ENCODE measurements at places on chromosomes 12 and 14.
A peak's percentile ranks its signal among the peaks of the same experiment; 100 is the strongest.

DNA sequence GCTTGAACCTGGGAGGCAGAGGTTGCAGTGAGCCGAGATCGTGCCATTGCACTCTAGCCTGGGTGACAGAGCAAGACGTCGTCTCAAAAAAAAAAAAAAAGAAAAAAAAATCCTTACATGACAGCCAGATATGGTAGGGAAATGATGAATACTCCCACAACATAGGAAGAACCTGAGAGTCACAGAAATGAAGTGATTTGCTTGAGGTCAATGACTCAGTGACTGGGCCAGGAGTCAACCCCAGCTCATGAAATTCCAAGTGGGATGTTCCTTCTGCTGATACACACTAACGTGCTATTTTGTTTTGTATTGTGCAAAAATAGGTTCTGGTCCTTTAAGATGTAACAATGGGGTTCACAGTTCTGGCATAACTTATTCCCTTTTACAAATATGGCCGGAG is 9.0 kb downstream of the RHOF start:
- DNase-seq = no peak

- peak; percentile 41 for DNase-seq
Observed at GRCh38 chr14:100906420-100906819, 2.9 kb upstream of the RTL1 start.

DNA sequence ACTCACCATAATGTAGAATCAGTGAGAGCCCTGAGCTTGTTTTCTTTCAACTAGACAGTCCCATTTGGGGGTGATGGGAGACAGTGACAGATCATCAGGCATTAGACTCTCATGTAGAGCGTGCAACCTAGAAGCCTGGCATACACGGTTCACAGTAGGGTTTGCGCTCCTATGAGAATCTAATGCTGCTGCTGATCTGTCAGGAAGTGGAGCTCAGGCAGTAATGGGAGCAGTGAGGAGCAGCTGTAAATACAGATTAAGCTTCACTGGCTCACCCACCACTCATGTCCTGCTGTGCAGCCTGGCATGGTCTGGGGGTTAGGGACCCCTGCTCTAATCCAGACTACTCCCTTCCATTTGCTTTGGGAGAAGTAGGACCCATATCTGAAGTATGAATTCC is 55.6 kb downstream of the FNTB start:
- DNase-seq = no peak

- peak; percentile 23 for DNase-seq
Observed at GRCh38 chr14:89365061-89365801, 51.8 kb downstream of the FOXN3 start.

DNA sequence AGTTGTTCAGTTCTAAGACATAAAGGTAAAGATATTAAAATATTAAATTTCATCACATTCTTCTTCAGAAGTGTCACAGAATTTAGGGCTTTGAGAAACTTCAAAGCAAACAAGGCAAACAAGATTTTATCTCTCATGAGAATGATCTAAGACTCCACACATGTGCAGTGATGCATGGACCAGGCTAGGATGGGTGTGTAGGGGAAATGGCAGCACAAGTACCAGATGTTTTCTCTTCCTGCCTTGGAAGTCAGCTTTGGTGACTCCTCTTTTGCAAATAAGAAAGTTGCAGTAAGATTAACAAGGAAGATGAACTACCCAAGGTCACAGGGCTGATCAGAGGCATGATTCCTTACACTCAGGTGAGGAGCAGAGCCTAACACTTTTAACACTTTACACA is 163.8 kb upstream of the LMNTD1 start:
- DNase-seq = no peak

DNA sequence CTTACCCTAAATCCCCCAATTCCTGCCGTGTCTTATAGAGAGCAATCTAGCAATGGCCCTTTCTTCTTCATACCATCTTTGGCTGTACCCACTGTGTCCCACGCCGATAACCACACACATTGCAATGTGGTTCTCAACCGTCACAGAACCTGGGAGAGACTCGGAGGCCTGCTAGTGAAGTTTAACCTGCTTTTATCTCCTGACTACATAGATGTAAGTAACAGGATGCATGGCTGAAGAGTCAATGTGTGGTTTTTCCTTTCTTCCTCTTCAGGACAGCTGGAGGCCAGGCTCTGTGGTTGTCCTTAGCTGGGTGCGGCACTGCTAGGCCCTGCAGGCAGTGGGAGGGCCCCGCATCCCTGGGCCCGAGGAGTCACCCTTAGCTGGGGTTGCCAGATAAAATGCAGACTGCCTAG is 51.3 kb downstream of the ZNF664 start:
- DNase-seq = no peak

DNA sequence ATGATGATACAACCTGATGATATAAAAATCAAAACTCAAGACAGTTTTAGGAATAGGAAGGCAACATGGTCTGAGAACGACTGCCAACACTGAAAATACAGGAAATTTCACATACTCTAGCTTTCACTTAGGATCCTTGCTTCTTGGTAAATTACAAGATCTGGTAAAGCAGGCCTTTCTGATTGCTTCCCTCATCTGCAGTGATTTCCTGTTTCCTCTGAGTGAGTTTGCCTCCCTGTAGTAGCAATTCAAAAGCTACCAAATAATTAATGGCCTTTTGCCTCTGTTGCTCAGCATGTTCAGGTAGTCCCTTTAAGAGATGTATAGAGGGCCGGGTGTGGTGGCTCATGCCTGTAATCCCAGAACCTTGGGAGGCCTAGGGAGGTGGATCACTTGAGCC is 2.0 kb upstream of the IRAK3 start:
- no peak for DNase-seq

GRCh38 chr12:619346-619745 is 43.9 kb downstream of the NINJ2 start:
- no peak for DNase-seq

DNA sequence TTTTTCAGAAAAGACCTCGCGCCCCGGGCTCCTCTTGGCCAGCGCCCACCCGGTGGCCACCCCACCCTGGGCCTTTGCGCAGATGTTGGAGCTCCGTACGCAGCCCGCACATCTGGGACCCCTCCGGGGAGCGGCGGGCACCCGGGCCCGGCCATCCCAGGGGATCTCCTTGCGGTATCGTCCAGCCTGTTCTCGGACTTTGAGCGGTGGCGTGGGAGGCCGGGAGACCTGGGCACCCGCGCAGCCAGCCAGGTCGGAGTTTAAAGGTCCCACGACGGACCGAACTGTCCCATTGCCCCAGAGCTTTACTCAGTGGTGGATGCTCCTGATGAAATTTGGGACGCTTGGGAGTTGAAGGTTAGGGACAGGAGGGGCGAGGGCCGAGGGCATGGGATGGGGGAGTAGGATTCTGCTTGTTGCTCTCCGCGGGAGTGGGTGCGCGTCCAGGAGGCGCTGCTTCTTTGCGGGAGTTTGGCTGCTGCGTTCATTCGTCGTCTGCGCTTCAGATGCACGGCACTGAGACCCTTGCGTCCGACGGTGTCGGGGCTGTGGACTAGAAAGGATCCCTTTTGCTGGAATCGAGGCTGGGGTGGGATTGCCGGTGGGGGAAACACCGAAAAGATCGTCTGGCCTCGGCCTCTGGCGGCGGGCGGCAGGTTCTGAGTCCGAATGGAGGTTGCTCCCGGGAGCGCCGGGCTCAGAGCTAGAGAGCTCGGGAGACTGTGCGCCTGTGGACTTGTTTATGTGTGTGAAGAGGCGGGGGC is 1.4 kb downstream of the NTF3 start:
- no peak for DNase-seq

DNA sequence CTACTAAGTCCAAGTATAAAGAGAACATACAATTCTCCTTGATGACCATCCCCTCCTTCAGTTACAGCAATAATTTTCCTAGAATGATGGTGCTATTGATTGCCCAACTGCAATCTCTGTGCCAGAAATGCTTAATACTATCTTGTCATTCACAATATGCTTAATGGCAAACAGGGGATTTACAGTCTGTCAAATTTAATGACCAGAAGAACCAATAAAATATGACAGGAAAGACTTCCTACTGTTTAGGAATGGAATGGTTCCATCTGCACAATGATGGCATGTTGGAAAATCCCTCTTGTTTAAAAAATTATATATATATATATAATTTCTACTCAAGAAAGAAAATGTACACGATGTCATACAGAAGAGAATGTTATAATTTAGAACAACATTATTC is 623.2 kb downstream of the CCER1 start:
- DNase-seq = no peak

- no peak for DNase-seq
Observed at GRCh38 chr12:105761075-105761474, 377.7 kb downstream of the NUAK1 start.

GRCh38 chr12:66449531-66449930 is 147.2 kb downstream of the HELB start:
- DNase-seq = no peak

DNA sequence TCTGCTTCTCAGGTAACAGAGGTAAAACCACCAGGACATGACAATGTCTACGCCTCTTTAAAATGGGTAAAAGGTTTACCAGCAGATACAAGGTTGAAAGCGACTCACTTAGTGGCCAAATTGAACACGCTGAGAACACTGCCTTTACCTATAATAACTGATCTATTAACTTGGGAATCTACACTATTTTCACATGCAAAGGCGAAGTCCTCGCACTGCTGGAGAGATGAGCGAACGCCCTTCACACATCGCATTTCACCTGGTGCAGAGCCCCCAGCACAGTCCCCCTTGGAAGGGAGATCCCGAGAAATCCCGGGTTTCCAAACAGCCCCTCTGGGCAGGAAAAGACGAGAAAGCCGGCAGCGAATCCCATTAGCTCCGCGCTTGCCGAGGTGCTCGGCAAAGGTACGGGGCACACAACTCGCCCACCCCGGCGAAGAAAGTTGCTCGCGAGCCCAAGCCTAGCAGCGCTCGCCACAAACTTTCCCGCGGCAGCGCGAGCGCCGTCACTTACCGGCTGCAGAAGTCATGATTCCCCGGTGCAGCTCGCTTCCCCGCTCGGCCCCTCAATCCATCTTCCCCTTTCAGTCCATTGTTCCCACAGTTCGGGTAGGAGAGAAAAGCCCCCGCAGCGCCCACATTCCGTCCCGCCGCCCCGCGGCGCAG is 423 bp downstream of the FGD6 start:
- no peak for DNase-seq

- DNase-seq = no peak
Observed at GRCh38 chr14:33499687-33500086, 451.2 kb downstream of the EGLN3 start.

DNA sequence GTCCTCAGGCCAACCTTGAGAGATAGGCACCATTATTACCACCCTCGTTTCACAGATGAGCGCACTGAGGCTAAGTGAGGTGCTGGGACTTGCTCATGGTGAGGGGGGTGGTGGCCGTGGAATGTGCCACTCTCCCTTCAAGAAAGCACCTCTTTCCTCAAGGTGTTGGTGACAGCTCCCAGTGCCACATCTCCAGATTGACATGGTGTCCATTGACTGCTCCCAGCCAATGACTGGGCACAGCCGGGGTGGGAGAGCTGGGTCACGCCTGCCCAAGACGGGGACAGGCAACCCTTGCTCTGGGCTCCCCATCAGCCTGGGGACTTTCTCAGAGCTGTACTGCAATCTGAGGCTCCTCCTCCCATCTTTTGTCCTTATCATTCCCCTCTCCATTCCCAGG is 21.0 kb upstream of the MYL2 start:
- DNase-seq = no peak

GRCh38 chr12:113048716-113049127 is 7.8 kb upstream of the DTX1 start:
- peak; percentile 69 for DNase-seq

- no peak for DNase-seq
Observed at GRCh38 chr14:65252482-65253255, 150.4 kb upstream of the MAX start.

DNA sequence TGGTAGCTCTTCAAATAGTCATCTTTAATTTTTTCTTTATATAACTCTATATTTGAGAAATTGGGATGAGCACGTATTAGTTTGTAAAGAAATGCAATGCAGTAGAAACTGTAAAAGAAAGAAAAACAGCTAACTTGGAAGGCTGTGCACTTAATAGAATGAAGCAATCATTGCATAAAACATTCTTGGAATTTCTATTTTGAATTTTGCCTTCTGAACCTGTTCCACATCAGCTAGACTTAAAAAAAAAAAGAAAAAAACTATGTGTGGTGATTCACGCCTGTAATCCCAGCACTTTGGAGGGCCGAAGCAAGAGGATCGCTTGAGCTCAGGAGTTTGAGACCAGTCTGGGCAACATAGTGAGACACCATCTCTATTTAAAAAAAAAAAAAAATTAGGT is 29.4 kb downstream of the SCN8A start:
- no peak for DNase-seq

DNA sequence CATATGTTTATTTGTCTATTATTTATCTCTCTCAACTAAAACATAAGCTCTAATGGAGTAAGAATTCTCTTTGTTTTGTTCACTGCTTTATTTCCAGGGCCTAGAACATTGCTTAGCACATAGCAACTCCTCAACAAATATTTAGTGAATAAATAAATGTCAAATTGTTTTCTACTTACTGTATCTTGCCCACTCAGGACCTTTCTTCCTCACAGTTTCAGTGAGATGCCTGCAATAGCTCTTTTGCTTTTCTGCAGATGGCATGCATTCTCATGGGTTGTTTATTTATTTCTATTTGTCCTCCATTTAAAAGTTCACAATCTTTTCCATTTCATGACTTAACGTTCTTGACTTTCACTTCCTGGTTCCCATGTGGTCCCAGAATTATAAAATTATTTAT is 94.9 kb upstream of the TTC7B start:
- DNase-seq = no peak

- no peak for DNase-seq
Observed at GRCh38 chr14:97943619-97944018, 1146.4 kb downstream of the VRK1 start.

DNA sequence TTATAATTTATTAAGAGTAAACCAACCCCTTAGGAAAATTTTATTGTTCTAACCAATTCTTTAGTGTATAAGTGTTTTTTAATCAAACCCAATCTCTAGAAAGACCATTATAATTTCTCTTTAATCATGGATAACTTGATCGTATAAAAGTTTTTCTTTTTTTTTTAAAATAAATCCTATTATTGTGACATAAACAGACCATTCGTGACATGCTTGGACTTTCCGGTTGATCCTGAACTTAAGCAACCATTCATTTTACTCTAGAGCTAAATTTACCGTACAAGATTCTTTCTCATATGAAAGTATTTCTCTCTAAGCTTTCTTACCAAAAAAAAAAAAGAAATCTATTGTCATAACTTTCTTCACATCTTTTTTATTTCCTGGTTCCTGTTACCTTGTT is 32.6 kb upstream of the SLC38A4 start:
- no peak for DNase-seq

GRCh38 chr12:52552055-52552454 is 890 bp downstream of the KRT71 start:
- no peak for DNase-seq

DNA sequence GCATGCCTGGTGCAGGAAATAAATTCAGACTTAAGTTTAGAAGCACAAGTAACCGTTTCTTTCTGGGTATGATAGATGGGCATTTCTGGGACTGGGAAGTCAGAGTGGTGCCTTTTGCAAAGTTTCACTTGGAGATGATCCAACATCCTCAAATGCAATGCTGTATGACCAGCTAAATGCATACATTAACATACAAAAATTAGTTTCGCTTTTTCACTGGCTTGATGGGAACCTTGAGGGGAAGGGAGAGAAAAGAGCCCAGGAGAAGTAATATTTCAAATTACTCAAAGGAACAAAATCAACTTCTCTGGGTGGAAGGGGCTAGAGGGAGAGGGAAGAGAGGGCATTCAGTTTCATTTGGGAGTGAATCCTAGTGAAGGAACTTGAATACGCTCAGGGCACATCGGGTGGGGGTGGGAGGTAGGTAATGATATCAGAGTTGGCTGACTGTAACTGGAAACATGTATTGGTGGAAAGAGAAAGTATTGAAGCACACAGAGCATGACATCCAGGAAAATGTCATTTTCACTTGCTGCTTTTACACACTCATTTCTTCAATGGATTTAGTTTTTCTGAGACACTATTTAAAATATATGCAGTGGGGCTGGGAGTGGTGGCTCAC is 175.5 kb downstream of the PTPRO start:
- no peak for DNase-seq
